Lower lobe of right lung (tissue), 2 donors: ENCODE measurements at places on chromosomes 5 and 9. TPM values are rescaled to one million over a fixed set of nuclear protein-coding genes. Genes with fewer than 3 reads are reported as not detected.
A peak's percentile ranks its signal among the peaks of the same experiment; 100 is the strongest.

PCDHB3 gene
- total RNA-seq: 1.5 TPM

HAVCR2 gene
- total RNA-seq: 33.8 TPM

PLPPR1 gene
- 5.4 TPM for total RNA-seq

RASEF gene
- 11.5 TPM for total RNA-seq

CETN3 gene
- total RNA-seq: 22.5 TPM

GRCh38 chr5:77209495-77210090 is 887 bp upstream of the PDE8B start:
- peaks cover 9% of the 10 kb centered on the region for H3K4me1 ChIP-seq
- H3K27me3 ChIP-seq: peaks cover 42% of the 10 kb centered on the region
- DNase-seq: no peak
- H3K4me3 ChIP-seq: peak overlapping the region; percentile 58

DNA sequence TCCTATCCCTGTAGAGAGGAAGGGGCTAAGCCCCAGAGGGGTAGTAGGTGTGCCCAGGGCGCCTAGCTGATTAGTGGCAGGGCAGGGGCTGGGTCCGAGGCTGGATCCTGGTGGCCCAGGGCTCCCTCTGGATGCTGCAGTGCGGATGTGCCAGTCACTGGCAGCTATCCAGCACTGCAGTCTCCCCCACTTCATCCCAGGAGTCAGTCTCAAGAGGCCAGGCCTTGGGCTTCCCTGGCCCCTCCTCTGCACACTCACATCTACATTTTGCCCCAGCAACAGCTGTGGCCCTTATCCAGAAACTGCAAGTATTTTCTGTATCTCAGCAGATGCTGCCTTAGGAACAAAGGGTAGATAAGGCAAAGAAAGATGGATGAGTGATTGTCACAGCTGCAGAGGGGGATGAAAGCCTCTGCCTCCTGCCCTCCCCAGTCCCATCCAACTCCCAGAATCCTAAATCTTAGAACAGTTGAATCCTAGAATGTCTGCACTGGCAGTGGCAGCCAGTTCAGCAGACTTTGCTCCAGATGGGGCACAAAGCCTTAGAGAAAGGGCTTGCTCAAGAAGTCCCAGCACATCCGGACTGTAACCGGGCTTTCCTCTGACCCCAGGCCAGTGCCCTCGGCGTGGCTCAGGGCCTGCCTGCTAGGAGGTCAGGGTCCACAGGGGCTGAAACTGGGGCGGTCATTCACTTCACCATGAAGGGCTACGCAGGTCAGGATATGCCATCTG is 1.6 kb downstream of the ANXA6 start:
- peak overlapping the region; percentile 84 for H3K27ac ChIP-seq
- peak overlapping the region; percentile 63 for H3K4me3 ChIP-seq
- H3K4me1 ChIP-seq: peaks cover 57% of the 10 kb centered on the region

DNA sequence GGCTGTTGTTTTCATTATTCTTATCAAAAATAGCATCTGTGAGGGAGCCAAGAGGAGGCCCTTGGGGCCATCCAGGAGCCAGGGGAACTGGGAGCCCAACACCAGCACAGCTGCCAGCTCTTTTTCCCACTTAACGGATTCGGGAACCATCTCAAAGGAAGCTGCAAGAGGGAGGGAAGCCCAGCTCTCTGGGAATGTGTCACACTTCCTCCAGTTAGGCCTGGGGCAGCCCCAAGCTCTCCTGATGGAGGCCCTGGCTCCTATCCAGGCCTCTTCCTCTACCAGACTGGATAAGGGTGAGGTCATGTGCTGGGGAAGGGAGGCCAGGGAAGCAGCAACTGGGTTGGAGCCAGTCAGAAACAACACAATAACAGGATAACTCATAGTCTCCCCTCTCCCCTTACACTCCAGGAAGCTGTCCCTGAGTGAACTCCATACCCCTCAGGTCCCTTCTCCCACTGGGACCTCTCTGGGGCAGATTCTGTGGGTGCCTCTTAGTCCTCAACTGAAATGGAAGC is 12.7 kb downstream of the CSF2 start:
- no peak for DNase-seq
- H3K4me1 ChIP-seq: peaks cover 18% of the 10 kb centered on the region
- no peaks in the 10 kb centered on the region for H3K36me3 ChIP-seq
- H3K4me3 ChIP-seq: no peak overlapping the region
- no peaks in the 10 kb centered on the region for H3K27me3 ChIP-seq
- H3K27ac ChIP-seq: no peak overlapping the region

DNA sequence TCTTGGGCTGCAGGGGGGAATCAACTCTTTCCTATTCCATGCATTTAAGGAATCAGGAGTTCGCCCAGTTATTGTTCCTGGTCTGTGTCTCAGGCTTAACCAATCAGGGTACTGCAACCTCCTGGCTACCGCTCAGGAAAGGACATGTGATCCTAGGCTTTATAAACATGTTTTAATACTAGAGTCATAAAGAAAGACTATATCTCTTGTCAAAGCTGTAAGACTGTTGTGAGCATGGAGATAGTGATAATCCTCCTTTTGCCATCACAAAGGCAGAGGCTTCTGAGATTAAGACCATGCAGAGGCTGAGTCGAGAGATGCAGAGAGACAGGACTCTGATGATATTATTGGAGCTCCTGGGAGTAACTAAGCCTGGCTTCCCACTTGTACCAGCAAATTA is 137.0 kb downstream of the YIPF5 start:
- H3K36me3 ChIP-seq: no peaks in the 10 kb centered on the region
- H3K27me3 ChIP-seq: no peaks in the 10 kb centered on the region
- no peaks in the 10 kb centered on the region for H3K4me1 ChIP-seq
- no peak overlapping the region for H3K27ac ChIP-seq

- H3K36me3 ChIP-seq: no peaks in the 10 kb centered on the region
- no peaks in the 10 kb centered on the region for H3K27me3 ChIP-seq
- no peak overlapping the region for H3K4me3 ChIP-seq
- no peaks in the 10 kb centered on the region for H3K4me1 ChIP-seq
Observed at GRCh38 chr9:26682796-26683496, 209.7 kb downstream of the CAAP1 start.

- H3K27me3 ChIP-seq: peaks cover 5% of the 10 kb centered on the region
- DNase-seq: no peak
- no peak overlapping the region for H3K27ac ChIP-seq
- no peak overlapping the region for H3K4me3 ChIP-seq
Observed at GRCh38 chr5:135565266-135565665, 13.5 kb downstream of the CXCL14 start.

GRCh38 chr9:110027671-110028081 is 180.3 kb downstream of the C9orf152 start:
- H3K27me3 ChIP-seq: no peaks in the 10 kb centered on the region
- DNase-seq: no peak
- no peak overlapping the region for H3K27ac ChIP-seq

DNA sequence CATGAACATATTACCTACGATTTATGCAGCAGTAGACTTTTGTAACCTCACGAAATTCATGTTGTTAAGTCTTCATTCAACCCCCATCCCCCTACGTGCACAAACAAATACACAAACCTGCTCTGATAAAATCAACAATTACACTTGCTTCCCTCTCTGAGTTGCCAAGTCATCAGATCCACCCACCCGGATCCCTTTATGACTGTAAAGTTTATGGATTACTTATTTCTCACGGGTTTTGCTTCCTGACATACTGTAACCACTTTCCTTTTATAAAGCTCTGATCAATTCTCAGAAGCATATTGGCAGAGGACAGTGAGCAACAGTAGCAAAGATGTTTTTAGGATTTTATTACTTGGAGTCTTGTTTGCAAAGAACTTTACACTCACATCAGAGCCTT is 70.5 kb downstream of the MLLT3 start:
- DNase-seq: no peak
- no peaks in the 10 kb centered on the region for H3K27me3 ChIP-seq
- no peak overlapping the region for H3K4me3 ChIP-seq
- no peak overlapping the region for H3K27ac ChIP-seq

GRCh38 chr9:99594056-99594780 is 227.5 kb upstream of the NR4A3 start:
- H3K27ac ChIP-seq: no peak overlapping the region
- no peaks in the 10 kb centered on the region for H3K4me1 ChIP-seq
- no peaks in the 10 kb centered on the region for H3K27me3 ChIP-seq
